Psoas muscle (tissue), 8 donors: ENCODE measurements at places on chromosomes 4 and X. TPM values are rescaled to one million over a fixed set of nuclear protein-coding genes. Genes with fewer than 3 reads are reported as not detected.

Gene NMU
- total RNA-seq: not detected

Gene STK32B
- total RNA-seq: 0.52 TPM

Gene IL13RA2
- not detected for total RNA-seq

Gene GUCY1B1
- 4.7 TPM for total RNA-seq

Gene IBSP
- total RNA-seq: not detected

Gene SYP
- total RNA-seq: 1.0 TPM

Gene PLA2G12A
- 43.1 TPM for total RNA-seq

Gene SSX4
- not detected for total RNA-seq

Gene HPGD
- 1.0 TPM for total RNA-seq

Gene RASL11B
- 0.40 TPM for total RNA-seq

Gene FAT1
- total RNA-seq: 5.8 TPM

Gene SULT1E1
- total RNA-seq: not detected

Gene PRR32
- not detected for total RNA-seq
